H54 (cell line): ENCODE measurements at places on chromosomes 11 and 22.

DNA sequence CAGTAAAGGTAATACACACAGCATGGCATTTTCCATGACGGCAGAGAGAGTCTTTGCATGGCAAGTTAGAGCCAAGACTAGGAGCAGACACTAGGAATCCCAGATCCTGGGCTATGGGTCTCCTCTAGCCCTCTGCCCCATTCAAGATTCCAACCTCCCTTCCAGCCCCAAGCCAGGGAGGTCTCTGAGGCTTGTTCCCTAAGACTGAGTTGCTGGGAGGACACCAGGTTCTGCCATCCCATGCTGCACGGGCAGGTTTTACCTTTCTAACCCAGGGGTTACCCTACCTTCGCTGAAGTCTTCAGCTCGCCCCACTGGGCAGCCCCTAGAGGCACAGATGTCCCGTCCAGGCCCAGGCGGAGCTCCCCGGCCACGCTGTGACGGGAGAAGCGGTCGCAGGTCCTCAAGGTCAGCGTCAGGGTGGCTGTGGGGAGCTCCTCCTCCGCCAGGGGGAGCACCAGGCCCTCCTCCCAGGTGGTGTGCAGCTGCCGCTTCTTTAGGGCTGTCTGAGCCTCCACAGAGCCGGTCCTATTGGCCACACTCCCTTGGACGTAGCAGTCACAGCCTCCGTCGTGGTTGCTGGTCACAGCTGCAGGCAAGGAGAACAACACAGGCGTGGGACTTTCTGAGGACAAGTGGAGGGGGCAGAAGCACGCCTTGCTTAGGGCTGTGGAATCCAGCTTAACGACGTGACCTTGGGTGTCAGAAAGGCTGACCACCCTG, 33.8 kb downstream of the SYT13 start:
- DNase-seq, result peak; percentile 71

DNA sequence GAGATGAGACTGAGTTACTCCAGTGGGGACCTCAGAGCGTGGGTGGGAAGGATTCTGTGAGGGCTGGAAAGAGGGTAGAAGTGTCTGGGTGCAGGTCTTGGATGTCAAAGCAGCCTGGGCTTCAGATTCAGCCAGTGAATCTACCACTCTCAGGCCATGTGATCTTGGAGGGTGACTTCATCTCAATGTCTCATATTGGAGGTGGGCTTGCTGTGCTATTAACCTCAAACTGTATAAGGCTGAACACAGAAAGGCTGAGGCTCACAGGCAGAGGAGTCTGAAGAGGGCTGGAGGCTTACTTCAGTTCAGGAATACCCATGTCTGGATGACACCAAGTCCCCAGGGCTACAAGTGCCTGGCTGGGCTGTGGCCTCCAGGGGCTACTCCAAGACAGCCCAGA, 63.4 kb downstream of the CSNK2A3 start:
- DNase-seq, result no peak

DNA sequence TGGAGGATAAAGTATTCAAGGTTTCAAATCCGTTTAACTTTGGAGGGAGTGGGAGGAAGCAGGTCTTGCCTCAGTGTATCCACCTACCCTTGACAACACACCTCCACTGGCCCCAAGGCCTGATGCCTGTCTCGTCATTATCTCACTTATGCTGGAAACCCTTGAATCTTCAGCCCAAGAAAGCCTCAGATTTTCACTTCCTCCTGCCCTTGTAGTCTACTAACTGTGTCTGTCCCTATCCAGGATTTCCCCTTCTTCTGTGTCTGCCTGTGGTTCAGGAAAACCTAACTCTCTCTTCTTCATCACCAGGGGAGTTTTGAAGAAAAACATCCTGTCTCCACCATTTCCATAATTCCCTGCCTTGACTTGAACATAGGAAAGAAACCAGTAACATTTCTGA, 56.1 kb downstream of the SYT9 start:
- DNase-seq, result no peak

GRCh38 chr22:24133187-24133965, 47.9 kb upstream of the SUSD2 start:
- DNase-seq, result no peak

- no peak for DNase-seq
These were observed 95.5 kb downstream of the SPON1 start for GRCh38 chr11:14058061-14058460.

DNA sequence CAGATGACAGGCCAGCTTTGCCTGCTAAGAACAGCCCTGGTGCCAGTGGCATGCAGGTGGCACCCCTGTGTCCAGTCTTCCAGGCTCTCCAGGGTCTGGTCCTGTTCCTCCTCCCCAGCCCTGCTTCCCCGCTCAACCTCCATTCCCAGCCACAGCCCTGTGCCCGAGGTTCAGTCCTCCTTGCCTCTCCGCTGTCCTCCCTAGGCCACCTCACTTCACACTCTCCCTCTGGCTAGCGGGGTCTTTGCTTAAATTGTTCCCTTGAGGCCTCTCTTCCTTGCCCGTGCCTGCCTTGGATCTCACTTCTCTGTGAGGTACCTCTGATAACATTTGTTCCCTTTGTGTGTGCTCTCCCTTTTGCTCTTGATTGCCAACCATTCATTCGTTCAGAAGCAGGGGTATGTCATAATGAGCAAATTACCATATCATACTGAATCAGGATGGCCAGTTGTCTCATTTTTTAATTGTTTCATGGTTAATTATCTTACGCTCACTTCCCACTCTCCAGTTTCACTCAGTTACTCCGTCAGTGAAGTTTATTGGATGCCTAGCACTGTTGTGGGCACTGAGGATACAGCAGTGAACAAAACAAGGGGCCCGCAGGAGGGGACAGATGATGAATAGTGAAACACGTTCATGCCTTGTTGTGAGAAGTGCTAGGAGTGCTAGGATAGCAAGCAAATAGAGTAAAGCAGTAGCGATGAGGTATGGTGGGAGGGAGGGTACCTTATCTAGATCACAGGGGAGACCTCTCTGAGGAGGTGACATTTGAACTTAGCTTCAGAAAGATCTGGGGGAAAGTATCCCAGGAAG, 7.4 kb downstream of the BMAL1 start:
- DNase-seq, result no peak

GRCh38 chr11:134252346-134253187, 585 bp downstream of the THYN1 start:
- no peak for DNase-seq

DNA sequence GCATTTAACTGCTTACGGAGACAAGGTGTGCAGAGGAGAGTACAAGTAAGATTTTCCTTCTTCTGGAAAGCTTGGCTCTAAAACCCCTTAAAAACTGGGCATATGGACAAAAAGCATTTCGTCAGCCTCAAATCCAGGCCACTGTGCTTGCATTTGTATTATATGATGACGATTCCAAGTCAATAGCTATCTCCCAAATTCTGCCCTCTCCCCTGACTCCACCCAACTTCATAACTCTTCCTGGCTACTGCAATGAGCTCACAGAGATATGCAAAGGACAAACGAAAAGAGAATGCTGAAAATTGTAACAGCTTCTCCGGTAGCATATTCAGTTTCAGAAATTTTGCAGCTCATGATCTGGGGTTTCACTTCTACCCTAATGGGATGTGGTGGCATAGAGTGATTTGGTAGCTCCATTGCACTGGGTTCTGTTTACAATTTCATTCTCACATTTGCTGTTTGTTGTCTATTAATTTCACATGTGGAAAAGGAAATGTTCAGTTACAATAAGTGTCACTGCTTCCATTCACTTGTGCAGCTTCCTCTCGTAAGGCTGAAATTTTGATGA, 45.6 kb upstream of the CHRM4 start:
- no peak for DNase-seq

GRCh38 chr22:47388778-47389177, 626.3 kb downstream of the TBC1D22A start:
- no peak for DNase-seq

GRCh38 chr11:71095294-71095850, 157.0 kb downstream of the SHANK2 start:
- DNase-seq, result no peak
